ENCODE measurements at places on chromosomes 4 and X.

GRCh38 chr4:7199129-7199725 is 6.9 kb downstream of the SORCS2 start:
- DNase-seq: no peak

- no peak for DNase-seq
These were observed 62.9 kb downstream of the TMEM165 start for GRCh38 chr4:55458611-55459010.

DNA sequence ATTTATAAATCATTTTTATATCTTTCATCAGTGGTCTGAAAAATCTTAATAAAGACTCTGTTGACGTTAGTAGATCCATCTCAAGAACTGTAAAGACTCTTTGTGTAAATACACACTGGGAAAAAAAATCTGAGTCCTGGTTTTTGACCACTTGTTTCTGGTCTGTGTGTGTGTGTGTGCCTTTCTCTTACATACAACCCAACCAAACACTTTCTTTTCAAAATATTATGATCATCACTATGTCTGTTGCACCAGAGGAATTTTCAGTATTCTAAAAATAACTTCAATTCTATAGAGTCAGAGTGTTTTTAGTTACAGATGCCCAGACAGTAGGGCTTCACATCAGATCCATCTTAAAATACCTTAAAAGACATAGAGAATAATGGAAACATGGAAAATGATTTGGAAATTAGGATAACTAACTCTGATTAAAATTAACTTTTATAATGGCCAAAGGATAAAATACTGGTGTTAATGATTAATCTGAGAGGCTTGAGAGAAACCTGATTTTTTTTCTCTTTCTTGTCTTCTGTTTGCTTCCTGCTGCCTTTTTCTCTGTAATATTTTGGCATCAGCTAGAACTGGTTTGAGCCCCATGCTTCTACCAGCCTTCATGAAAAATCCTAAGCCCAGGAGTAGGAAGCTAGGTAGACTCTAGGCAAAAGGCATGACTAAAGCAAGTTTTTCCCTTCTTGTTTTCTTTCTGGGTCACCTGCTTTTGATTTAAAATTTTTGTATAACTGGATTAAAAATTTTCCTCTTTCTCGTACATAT is 99.7 kb downstream of the ATXN3L start:
- no peak for DNase-seq

- no peak for DNase-seq
These were observed 30.3 kb upstream of the DDX53 start for GRCh38 chrX:22969411-22969810.

DNA sequence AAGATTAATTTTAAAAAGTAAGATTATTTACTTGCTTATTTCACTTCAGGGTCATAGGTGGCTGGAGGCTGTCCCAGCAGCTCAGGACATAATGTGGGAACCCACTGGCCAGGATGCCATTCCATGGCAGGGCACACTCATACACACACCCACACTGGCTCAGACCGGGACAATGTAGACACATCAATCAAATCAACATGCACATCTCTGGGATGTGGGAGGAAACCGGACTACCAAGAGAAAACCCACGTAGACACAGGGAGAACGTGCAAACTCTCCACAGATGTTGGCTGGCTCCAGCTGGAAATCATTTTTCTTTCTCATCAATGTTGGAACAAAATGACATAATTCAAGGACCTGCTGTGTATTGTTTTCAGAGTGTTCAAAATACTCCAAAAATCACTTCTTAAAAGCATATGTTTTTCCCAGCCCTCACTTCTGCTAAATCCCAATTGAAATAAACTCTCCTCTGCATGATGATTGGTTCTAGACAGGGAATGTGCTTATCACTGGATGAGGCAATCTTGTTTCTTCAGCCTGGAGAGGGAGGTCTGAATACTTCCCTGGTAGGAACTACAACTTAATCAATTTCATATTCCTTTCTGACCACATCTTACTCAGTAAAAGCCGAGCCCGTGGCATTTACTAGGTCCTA is 18.6 kb upstream of the CPE start:
- no peak for DNase-seq

- DNase-seq: no peak
These were observed 681.5 kb upstream of the EPHA5 start for GRCh38 chr4:66351761-66352160.

DNA sequence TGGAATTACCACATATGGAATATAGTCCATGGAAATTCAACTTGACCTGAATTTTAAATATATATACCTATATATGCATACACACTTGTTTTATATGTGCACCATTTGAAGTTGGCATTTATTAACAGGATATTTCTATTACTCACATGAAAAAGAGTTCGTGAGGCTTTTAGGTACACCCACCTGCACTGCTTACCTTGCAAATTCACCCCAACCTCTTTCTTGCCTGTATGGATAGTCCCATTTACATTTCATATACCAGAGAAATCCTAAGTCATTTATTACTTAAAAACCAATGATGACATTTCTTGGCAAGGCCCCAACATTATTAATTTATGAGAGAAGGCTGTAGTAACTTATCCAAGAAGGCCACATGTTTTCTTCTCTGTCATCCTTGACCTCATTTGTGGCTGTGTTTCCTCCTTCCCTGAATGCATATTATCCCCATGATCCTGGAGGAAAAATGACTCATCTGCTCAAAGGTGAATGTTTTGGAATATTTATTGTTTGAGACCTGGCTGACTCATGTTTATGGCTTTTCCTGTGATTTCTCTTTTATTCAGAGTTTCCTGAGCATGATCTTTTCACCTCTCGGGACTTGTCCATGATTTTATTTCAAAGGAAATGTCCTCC is 62.2 kb upstream of the FAM241A start:
- no peak for DNase-seq

GRCh38 chr4:150155391-150155790 is 77.1 kb downstream of the DCLK2 start:
- no peak for DNase-seq

DNA sequence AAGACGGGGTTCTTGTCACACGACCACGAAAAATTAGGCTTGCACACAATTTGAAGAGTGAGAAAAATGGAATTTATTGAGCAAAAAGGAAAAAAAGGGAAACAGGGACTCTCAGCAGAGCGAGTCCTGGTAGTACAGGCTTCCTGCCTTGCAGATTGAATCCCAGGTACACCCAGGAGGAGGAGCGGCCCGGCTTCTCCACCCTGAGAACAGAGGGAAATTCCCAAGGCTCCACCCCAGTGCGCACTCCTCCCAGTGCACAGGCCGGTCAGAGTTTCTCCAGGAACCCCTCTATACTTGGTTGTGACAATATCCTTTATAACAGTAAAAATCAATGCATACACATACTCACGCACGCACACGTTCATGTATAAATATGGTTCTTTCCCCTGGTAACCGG is 22.0 kb downstream of the SLC4A4 start:
- no peak for DNase-seq

GRCh38 chrX:134679221-134679620 is 20.9 kb upstream of the PLAC1 start:
- DNase-seq: no peak

DNA sequence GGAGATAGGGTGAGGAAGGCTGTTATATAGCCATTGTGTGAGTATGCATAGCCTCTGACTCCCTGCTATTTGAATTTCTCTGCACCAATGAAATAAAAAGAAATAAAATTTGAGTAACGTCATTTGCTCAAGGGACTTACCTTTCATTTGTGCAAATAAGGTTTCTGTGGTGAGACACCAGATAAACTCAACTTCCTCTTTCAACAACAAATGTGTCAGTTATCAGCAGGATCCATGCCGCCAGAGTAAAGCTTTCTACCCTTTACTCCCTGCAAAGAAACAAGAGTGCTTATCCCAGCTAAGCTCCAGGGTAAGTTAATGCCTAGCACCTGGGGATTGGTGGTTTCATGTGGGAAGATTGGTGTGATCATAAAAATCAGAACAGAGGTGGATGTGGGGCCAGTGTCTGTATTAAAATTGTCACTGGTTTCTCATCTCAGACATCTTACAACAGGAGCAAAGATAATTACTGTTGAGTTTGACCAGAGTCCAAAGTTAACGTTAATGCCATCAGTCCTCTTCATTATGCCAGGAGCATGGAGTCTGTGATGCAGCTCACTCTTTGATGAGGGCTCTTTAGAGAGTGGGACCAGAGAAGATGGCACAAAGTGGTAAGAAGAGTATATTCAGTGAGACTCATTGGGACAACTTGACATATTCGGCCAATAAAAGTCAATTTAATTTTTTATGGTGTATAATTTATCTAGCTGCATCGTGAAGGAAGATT is at the start of gene P2RY10:
Gene P2RY10, plus strand, starts transcription at position 206 of the 727 bp plus-strand sequence. CDS start 15,130 bp downstream, outside the sequence.
- no peak for DNase-seq

GRCh38 chr4:122821092-122821491 is 5.5 kb upstream of the FGF2 start:
- DNase-seq: no peak

- no peak for DNase-seq
These were observed 8.6 kb upstream of the CLDN24 start for GRCh38 chr4:183330841-183331240.

- no peak for DNase-seq
These were observed 746.9 kb downstream of the FAT4 start for GRCh38 chr4:126061655-126062054.

DNA sequence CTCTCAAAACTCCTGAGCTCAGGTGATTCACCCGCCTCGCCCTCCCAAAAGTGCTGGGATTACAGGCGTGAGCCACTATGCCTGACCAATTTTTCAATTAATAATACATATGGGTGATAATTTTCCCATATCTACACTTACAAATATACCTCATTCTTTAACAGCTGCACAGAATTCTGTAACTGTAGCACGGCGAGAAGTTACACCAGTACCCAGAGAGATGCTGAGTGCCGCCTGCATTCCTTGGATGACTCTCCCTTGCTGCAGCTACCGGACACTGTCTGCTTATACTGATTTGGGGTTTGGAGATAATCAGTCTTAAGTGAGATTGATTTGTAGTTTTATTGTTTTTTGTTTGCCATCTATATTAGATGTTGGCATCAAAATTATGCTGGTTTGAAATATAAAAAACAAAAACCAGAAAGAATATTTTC is 5.8 kb downstream of the TIFA start:
- DNase-seq: no peak

GRCh38 chr4:37978248-37978924 is 18.2 kb downstream of the PTTG2 start:
- DNase-seq: no peak

DNA sequence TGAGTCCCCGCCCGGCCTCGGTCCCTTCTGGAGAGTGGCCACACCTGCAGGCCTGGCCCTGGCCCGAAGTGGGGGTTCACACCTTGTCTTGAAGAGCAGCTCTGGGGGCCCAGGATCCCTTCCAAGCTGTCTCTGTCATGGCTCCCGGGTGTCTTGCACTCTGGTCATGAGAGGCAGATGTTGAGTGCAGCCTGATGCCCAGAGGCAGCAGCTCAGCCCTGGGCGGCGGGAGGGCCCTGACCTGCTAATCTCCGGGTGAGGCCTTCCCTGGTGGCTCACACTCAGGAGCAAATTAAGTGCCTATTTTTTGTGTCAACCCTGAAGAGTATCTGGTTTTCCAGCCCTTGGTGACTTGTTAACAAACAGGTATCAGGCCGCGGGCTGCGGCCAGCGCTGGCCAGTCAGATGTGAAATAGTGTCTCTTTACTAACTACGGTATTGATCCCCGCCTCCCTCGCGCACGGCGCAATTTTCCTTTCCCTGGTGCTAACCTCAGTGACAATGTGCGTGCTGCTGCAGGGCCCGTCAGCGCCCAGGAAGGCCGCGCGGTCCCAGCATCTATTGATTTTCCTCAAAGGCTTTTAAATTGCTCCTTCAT is 24.2 kb downstream of the NKX1-1 start:
- DNase-seq: no peak

GRCh38 chr4:95165926-95166524 is 382.7 kb downstream of the UNC5C start:
- no peak for DNase-seq

- DNase-seq: no peak
These were observed 49.0 kb downstream of the TBC1D19 start for GRCh38 chr4:26632916-26633315.

DNA sequence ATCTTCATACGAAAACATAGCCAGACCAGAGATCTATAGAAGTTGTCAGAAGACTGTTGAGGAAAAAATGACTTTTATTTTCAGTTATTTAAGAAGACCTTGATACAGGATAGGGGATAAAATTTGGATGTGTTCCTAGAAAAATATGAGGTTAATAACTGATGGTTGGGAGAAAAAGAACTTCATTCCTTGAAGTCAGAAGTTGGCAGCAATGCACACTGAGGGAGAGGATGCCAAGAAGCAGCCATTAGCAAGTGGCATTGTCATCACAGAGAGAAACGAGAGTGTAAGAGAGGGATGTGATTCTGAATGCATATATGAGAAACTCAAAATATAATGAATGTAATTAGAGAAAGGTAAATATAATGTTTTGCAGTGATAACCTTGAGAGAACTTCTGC is 382.1 kb upstream of the EPHA5 start:
- DNase-seq: no peak
